ENCODE measurements at places on chromosomes 16 and 17. TPM values are rescaled to one million over a fixed set of nuclear protein-coding genes. Genes with fewer than 3 reads are reported as not detected.

- DNase-seq, result no peak
These were observed 44.6 kb upstream of the ADCY9 start for GRCh38 chr16:4160658-4161430.

DNA sequence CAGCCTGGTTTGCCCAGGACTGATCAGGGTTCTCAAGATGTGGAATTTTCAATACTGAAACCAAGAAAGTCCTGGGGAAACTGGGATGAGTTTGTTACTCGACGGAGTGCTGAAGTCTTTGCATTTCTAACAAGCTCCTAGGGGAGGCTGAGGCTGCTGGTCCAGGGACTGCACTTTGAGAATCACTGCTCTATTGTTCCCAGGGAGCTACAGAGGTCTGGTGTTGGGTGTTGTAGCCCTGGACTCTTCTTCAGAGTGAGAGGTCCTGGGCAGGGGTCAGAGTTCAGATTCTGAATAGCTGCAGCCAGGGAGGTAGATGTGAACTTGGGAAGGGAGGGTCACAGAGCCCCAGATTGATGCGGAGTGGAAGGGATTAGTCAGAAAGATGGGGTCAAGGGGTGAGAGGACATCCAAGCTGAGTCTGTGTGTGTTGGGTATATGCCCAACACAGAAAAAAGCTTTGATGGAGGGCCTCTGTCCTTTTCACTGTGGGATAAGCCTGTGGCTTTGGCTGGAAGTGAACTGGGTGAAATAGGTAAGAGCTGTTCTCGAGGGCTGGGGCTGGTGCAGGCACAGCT, 14.1 kb downstream of the TMEM238L start:
- no peak for DNase-seq

- DNase-seq, result no peak
These were observed 5.1 kb downstream of the PLCD3 start for GRCh38 chr17:45127207-45127547.

GRCh38 chr16:3835089-3835602, 45.4 kb downstream of the CREBBP start:
- no peak for DNase-seq

GRCh38 chr17:33858121-33858520, 397.0 kb upstream of the CCL2 start:
- no peak for DNase-seq

- peak; percentile 84 for DNase-seq
These were observed 12.6 kb upstream of the ATP6V0C start for GRCh38 chr16:2500918-2501750.

- no peak for DNase-seq
These were observed 29.9 kb downstream of the TRAF4 start for GRCh38 chr17:28773736-28774135.

- DNase-seq, result no peak
These were observed 502.2 kb upstream of the ZFHX3 start for GRCh38 chr16:73549984-73550631.

- DNase-seq, result no peak
These were observed 10.6 kb downstream of the TAOK2 start for GRCh38 chr16:29984137-29984763.

- no peak for DNase-seq
These were observed 13.0 kb upstream of the ABCA5 start for GRCh38 chr17:69339937-69340336.

DNA sequence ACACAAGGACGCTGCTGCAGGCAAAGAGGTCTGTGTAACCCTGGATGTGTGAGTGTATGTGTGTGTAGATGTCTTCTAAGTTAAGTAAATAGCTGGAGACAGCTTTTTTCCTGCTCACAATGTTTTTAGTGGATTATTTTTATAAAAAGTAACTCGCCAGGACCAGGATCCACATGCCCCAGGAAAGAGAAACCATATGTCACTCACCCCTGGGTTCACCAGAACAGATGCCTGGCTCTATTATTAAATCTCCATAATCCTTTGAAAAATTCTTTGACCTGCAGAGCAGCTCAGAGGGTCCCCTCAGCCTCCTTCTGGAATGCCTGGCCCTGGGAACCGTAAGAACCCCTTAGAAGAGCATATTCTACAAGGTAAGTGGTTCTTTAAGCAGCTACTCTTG, 18.0 kb downstream of the ABCC12 start:
- DNase-seq, result no peak

- DNase-seq, result no peak
These were observed 258.2 kb upstream of the CDH8 start for GRCh38 chr16:62294213-62294972.

- DNase-seq, result peak; percentile 19
These were observed 2.3 kb upstream of the CCDC182 start for GRCh38 chr17:57747221-57748017.

DNA sequence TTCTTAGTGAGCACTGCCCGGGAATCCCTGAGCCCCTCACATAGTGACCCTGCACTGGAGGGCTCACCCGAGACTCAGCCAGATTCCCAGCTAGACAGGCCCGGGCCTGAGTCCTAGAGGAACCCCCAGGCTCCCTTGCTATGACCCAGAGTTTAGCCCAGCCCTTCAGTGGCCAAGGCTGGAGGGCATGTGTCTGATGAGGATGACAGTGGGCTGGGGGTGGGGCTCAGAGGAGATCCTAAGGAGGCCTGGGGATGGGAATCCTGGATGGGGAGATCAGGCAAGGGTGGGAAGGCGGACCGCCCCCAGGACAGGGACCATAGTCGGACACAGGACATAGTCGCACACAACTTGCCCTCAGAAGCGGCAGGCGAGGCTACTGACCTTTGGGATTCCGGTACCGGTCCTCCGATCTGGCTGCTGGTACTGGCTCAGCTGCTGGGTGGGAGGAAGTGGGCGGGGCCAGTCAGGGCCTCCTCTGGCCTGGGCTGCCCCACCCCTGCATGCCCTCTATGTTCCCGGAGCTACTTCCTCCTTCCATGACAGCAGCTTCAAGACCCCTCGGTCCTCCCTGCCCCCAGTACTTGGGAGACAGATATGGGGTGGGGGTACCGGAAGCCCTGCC, 1.1 kb downstream of the CD79B start:
- DNase-seq, result peak; percentile 53

DNA sequence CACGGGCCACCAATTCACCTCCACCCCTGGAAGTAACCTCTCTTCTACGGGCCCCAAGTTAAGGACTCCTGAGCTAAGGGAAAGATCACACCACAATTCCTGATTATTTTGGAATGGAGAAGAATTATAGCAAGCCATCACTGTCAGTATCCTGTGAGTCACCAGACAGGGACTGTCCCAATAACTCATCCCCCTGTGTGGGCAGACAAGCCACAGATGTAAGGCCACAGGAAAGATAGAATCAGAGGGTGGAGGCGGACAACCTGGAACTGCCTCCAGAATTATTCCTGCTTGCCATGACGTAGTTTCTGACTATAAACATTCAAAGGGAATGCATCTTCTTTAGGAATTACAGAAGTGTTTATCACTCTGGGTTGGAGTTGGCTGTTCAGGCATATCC, 5.8 kb upstream of the MYO1D start:
- DNase-seq, result no peak

GRCh38 chr16:58421529-58421928, 29.3 kb downstream of the GINS3 start:
- no peak for DNase-seq

DNA sequence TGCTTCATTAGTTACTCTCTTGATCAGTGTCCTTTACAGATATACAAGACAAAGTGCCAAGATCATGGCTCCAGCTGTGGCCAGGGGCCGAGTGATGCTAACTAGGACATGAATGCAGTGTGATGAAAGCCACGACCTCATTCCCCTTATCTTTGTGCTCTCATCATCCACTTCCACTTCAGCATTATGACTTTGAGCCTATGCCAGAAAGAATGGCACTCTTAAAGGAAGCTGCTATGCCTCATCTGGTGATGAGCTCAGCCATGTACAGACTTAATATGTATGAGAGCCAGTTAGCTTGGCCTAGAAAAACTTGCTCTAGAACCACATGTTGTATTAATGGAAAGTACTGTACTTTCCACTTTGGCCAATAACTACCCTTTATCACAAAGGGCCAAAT, 179.1 kb downstream of the TOX3 start:
- no peak for DNase-seq

DNA sequence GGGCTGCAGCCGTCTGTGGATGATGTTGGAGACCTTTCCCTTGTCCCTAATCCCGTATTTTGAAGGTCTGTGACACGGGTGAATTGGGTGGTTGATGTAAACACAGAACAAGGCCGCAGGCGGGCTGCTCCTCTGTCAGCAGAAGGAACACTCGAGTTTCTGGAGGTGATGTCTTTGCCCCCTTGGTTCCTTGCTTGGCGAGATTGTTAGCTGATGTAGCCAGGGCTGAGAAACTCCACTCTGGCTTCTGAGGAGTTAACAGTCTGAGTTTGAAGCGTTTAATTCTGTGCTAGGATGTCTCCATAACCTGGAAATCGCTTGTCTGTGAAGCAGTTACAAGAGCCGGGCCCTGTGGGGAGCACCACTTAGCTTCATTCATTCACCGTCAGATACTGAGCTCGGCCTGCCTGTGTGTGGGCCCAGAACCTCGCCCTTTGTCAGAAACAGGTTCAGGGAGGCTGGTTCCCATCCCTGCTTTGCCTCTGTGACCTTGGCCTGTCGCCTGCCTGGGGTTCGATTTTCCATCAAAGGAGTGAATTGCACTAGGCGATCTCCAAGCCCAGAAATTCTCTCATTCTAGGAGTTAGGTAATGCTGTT, 1.3 kb downstream of the MAPK8IP3 start:
- no peak for DNase-seq

Gene TPSG1
- 1.6 TPM for total RNA-seq

Gene TP53TG3
- total RNA-seq, result not detected

Gene LGALS9C
- total RNA-seq, result 8.8 TPM

Gene KRTAP2-1
- not detected for total RNA-seq

Gene CIBAR2
- total RNA-seq, result not detected

Gene ANKRD13B
- total RNA-seq, result 13.4 TPM

Gene SLC16A11
- 4.5 TPM for total RNA-seq

Gene PDPR
- 19.9 TPM for total RNA-seq

Gene CPNE7
- total RNA-seq, result 3.6 TPM

Gene CIAO3
- total RNA-seq, result 47.1 TPM

Data from mucosa of gallbladder (tissue), 1 donor.